ENCODE measurements at places on chromosomes 2 and 18.
A peak's percentile ranks its signal among the peaks of the same experiment; 100 is the strongest.

- DNase-seq = no peak
Measured at GRCh38 chr18:10499230-10499629, 26.6 kb upstream of the NAPG start.

- no peak for DNase-seq
Measured at GRCh38 chr2:198452327-198452726, 647.9 kb downstream of the PLCL1 start.

GRCh38 chr2:135586148-135586547 lies 54.9 kb downstream of the R3HDM1 start:
- DNase-seq = no peak

GRCh38 chr18:36501100-36501499 lies 203.6 kb downstream of the FHOD3 start:
- no peak for DNase-seq

- peak; percentile 42 for DNase-seq
Measured at GRCh38 chr2:106885971-106886915, at the start of gene ST6GAL2. TSS of gene ST6GAL2 (minus strand) at chr2:106886167. CDS start at chr2:106843977, 42,190 bp downstream.

DNA sequence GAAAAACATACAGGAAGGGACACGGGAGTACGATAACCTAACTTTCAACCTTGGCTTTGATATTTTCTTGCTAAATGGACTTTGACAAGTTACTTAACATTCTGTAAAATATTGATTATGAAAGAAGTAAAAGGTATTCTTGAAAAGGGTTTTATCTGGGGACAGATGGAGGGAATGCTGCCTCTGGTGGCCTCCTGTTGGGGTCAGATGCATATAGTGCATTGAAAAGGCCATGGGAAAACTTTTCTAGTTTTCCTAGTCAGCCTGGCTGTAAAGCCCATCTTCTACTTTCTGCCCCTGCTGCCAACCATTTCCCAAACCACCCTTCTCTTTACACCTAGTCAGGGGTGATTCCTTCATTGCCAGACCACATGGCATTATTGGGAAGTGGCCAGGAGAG lies 22.2 kb upstream of the MSTN start:
- no peak for DNase-seq

DNA sequence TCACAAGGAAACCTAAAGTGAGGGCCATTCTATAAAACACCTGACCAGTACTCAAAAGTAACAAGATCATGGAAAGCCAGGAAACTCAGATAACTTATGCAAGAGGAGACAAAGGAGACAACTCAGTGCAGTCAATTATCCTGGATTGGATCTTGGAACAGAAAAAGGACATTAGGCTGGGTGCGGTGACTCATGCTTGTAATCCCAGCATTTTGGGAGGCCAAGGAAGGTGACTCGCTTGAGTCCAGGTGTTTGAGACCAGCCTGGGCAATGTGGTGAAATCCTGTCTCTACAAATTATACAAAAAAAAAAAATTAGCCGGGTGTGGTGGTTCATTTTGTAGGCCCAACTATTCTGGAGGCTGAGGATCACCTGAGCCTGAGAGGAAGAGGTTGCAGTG lies 424.5 kb upstream of the SPRED2 start:
- no peak for DNase-seq

DNA sequence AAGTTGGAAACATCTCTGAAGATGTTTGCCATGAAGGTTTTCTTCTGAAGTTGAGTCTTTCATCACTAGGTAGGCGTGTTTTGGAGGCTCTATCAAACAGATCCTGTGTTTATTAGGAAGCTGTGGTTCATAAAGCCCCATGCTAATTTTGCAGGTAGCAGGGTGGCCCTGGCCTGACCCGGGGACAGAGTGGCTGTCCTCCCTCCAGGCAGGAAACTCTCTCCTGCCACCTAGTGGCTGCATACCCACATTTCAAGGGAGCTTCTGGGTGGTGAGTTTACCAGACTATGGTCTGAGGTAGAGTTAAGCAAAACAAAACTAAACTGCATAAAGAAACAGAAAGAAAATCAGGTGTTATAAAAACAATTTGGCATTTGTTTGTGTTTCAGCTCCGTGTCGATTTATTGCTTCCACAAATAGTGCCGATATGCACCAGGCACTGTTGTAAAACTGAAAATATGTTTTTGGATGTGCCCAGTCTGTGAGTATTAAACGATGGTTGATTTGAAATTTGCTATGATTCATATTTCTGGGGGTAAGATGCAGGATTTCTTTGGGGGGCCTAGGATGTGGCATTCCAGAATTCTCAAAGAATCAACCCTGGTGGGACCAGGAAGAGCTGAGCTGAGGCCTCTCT lies 26.0 kb upstream of the IL37 start:
- peak; percentile 16 for DNase-seq

GRCh38 chr2:96161898-96162297 lies 16.7 kb upstream of the DUSP2 start:
- DNase-seq = no peak

DNA sequence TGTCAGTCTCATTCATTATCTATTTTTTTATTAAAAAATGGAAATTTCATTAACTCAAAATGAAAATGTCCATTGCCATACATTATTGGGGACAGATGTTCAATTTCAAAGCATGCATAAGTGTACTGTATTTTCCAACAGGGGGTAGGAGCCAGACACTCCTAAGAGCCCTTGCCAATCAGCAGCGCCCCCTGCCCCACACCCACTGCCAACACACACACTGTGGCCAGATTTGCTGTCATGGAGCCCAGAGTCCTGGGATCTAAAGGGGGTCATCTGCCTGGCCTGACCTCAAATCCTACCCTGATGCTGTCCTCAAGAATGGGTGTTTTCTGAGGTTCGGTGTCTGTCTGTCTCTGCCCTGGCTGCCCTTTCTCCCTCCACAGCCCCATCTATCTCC lies 162.2 kb upstream of the TWIST2 start:
- no peak for DNase-seq

GRCh38 chr18:61333746-61334490 lies 688 bp downstream of the CDH20 start:
- peak; percentile 19 for DNase-seq

DNA sequence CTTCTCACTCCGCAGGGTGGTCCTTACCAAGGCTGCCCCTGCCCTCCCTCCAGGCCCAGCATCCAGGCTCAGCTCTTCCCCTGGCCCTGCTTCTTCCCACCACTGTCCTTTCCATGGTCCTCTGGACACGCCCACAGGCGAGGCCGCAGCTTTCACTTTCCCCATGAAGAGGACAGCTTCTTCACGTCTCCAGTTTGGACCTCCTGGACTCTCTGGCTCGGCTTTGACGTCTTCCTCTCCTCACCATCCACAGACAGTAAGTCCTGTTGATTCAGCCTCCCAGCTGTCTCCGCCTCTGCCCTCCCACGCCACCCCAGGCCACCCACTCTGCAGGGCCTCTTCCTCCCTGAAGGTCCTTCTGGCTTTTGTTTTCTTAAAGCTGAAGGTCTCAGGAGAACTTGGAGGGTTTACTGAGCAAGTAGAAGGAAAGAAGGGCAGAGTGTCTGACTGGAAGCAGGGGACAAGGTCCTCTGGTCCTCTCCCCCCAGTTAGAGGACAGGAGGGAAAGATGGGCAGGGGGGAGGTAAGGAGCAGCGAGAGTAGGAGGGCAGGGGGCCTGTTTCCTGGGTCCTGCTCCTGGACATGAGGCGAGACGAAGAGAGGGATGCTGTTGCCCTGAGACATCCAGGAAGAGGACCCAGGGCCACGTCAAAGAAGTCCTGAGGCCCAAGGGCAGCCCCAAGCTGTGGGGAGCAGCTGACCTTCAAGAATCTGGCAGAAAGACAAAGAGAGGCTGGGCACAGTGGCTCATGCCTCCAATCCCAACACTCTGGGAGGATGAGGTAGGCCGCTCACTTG lies 24.7 kb upstream of the NMUR1 start:
- DNase-seq = peak; percentile 61

DNA sequence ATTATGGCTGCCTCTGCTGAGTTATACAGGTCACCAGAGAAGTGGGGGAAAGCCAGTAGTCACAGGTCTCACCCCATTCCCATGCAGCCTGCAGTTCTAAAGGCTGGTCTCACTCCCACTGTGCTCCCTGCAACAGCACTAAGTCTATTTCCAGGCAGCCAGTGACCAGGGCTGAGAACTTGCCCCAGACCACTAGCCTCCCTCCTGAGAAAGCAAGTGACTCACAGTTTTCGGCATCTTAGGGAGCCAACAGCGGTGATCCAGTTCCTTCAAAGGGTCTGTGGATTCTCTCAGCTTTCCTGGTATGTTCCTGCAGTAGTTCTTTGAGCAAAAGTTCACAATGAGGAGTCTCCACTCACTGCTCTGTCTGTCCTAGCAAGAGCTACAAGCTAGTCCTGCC lies 329.6 kb upstream of the MAP2 start:
- no peak for DNase-seq

GRCh38 chr2:115908731-115909130 lies 1466.3 kb downstream of the DPP10 start:
- DNase-seq = no peak

DNA sequence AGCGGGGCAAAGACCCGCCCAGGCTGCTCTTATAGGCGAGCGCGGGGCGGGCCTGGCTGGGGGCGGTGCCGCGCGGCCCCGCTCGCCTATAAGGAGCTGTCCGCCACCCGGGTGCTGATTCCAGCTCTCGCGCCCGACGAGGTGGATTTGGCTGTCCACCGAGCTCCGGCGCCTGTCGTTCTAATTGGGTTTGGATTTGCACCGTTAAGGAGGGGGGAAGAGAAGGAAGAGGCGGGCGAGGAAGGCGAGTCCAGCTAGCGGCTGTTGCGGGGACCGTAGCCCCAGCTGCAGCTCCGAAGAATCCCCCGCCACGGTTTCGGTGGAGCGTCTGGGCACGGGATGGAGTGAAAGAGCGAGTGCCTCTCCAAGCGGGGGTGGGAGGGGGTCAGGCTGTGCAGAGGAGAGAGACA lies at the start of gene CNTNAP5:
CNTNAP5 (plus strand) TSS at position 117 of the 410 bp plus-strand sequence. CDS start 364 bp downstream, outside the sequence.
- peak; percentile 87 for DNase-seq

GRCh38 chr18:73461780-73462059 lies 593.9 kb upstream of the NETO1 start:
- peak; percentile 2 for DNase-seq

DNA sequence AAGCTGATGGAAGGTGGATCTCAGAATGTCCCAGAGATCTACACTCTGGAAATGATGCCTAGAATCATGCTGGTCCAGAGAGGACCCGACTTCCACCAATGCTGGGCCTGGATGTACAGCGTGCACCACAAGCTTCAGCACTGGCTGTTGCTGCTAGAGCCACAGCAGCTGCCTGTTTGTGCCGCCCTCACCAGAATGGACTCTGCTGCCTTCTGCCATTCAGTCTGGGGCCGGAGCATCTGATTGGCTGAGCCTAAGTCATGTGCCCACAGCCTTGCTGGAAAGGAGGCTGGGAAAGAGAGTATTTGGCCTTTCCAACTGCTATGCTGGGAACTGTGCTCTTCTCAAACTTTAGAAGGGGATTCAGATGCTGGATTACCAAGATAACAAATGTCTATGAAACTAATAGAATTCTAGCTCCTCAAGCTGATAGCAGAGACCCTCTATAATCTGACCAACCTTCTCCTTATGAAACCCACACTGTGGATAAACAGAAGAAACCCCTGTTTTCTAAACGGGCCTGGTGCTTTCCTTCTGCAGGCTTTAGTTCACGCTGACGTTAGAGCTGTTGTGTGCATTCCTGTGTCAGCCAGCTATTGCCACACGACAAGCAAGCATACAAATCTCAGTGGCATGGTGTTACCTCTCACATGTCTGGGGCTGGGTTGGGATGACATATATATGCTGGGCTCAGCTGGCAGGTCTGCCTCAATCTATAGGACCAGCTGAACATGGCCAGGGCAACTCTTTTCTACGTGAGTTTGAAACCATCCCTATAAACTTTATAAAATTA lies 4.1 kb upstream of the LOXHD1 start:
- DNase-seq = peak; percentile 20

DNA sequence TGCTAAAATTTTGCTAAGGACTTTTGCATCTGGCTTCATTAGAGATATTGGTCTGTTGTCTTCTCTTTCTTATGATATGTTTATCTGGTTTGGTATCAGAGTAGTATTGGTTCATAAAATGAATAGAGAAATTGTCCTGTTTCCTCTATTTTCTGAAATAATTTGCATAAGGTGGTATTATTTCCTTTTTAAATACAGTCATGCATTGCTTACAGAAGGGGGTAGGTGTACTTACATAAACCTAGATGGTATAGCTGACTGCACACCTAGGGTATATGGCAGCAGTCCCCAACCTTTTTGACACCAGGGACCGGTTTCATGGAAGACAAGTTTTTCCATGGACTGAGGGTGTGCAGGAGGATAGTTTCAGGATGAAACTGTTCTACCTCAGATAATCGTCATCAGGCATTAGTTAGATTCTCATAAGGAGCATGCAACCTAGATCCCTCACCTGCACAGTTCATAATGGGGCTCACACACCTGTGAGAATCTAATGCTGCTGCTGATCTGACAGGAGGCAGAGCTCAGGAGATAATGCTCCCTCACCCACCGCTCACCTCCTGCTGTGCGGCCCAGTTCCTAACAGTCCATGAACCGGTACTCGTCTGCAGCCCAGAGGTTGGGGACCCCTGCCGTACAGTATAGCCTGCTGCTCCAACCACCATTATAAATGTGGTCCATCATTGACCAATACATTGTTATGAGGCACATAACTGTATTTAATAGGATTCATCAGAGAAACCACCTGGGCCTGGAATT lies 189.2 kb downstream of the FAM210A start:
- no peak for DNase-seq

DNA sequence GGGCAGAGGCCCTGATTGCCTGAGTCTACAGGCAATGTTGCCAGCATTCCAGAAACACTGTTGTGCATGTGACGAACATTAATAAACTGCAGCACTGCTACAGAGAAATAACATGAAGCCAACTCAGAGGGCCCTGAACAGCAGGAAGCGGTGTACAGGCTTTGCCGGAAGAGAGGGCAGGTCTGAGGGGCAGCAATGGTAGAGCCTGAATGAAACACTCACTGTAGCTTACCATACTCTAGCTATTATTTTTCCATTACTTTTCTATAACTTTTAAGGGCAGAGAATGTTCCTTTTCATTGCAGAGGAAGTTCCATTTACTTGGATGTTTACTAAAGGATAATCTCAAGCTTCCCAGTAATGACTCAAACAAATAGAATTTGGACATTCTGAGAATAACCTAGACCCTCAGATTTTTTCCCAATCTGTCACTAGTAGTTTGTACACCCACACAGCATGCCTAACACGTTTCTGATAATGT lies 150.4 kb downstream of the MTX2 start:
- peak; percentile 65 for DNase-seq

DNA sequence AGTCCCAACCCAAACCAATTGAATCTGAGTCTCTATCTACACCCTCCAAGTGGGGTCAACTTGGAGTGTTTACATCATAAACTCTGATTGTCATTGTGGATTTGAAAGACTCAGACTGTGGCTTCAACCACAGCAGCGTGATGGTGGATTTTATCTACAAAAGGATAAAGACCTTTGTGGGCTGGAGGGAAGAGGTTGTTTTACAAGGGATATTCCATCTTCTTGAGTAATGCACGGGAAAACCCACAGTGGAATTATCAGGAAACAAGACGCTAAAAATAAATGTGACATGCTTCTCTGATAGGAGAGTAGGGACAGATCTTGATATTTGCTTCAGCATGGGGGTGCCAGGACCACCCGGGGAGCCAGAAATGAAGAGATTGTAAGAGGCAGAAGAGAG lies 93.5 kb downstream of the LPIN1 start:
- no peak for DNase-seq

- peak; percentile 12 for DNase-seq
Measured at GRCh38 chr2:210224591-210224940, 681 bp downstream of the ACADL start.
